Lower lobe of right lung (tissue), 2 donors: ENCODE measurements at places on chromosomes 1 and 21. TPM values are rescaled to one million over a fixed set of nuclear protein-coding genes. Genes with fewer than 3 reads are reported as not detected.

DNA sequence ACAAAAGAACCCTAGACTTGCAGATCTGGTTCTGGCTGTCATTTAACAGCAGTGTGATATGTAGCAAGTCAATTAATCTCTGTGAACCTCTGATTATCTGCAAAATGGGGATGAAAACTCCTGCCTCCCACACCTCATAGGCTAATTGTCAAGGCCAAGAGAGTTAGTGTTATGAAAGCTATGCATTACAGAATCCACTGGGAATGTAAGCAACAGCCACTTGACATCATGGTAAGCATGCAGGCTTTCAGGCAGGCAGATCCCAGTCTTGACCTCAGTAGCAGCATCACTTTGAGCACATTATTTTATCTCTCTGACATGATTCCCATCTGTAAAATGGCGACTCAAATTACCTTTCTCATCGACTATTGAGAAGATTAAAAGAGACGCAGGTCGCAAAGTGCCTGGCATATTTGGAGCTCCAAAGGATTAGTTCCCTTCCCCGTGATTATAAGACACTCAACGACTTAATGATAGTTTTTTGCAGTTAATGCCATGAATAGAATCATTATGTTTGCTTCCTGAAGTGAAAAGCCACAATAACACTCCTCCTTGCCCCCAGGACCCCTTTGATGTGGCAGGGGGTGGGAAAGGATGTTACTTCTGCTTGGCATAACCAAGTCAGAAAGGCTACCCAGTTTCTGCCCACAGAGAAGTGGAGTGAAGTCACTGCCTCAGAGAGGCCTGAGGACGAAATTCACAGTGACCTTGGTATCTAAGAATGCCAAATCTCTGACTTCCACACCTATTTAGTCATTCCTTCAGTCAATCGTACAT lies 273.0 kb upstream of the NFIA start:
- no peak for DNase-seq

Gene SPRR5
- total RNA-seq: not detected

DNA sequence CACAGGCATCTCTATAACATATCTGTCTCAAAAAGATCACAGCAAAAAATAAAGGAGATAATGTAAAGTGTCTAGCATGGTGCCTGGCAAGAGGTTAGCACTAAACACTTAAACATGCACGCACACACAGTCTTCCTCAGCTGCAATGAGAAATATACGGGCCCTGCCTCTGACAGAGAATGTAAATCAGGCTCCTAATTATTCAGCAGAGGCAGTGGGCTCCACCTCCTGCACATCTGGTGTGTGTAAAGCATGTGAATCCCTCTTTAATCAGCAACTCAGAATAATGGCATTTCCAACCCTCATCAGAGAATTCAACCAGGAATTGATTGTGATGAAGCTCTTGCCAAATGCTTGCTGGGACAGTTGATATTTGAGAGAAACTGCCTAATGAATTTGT lies 85.6 kb upstream of the KCNA3 start:
- no peak for DNase-seq

GRCh38 chr1:40766560-40766959 lies 17.0 kb upstream of the KCNQ4 start:
- no peak for DNase-seq

DNA sequence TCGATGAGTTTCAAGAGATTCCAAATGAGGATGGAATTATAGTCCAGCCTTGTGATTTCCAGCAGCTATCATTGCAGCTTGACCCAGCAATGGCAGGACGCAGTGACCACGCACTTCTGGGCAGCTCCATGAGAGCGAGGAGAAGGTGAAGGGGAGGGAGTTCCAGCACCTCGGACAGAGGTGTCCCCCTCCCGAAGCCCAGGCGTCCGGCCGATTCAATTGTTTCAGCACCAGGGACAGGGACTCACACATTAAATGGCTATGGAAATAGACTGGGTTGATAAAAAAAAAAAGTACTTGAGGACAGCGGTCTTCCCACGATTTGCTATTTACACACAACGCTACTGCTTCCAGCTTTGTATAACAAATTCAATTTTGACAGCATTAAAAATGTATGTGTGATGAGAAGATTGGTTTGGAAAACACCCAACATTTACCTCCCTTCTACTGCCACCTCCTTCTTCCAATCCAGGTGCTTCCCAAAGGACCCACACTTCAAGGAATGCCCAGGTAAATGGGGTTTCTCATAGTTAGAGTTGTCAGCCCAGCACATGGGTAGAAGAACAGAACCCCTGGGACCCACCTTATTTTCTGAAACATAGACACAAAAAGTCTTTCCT lies 71.8 kb downstream of the DISP3 start:
- no peak for DNase-seq

Gene STUM
- 0.83 TPM for total RNA-seq

- DNase-seq: no peak
Observed at GRCh38 chr1:226688056-226688748, 50.9 kb downstream of the ITPKB start.

Gene GBP7
- not detected for total RNA-seq

Gene HAO2
- not detected for total RNA-seq

DNA sequence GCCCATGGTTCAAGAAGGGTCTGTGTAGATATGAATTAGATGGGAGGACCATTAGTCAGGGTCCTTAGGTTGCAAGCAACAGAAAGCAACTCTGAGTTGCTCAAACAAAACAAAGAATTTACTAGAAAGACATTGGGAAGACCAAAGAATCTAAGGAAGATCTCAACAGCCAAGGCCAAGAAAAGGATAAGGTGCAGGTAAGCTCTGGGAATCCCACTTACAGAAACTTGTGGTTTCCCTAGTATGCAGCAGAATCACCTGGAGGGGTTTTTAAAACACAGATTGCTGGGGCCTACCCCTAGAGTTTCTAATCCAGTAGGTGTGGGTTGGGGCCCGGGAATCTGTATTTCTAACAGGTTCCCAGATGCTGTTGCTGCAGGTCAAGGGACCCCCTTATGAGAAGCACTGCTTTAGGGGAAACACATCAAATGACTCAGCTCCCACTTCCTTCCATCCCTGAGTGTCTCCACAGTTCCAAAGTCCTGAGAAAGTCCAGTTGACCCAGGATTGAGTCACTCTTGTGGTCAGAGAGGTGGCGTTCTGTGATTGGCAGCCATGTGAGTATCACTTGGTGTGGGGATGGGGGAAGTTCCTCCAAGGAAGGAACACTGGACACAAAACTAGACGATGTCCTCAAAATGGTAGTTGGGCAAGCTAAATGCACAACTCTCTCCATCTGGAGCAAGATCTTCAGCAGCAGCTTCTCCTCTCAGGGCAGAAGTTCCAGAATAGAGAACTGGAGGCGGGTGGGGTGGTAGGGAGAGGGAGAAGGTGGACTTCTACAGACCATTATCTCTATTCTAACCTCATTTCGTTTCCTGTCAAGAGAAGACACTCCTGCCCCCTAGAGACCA lies 24.2 kb upstream of the EYA3 start:
- DNase-seq: peak; percentile 65

DNA sequence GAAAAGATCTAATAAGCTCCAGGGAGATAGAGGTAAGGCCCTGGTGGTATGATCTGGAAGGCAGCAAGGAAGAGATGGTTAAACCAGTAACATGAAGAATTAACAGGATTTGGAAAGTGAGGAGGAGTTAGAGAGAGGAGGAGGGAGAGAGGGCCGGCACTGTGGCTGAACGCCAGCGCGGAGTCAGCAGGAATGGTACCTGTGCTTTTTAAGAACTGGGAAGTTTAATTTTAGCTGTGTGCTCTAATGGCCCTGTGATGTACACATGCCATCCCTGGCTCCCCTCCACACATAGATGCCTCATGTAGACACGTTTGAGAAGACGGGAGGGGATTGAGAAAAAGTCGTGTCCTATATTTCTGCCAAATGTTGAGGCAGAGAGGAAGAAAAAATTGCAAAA lies 13.8 kb upstream of the AVPR1B start:
- DNase-seq: no peak

Gene S100A9
- total RNA-seq: 911 TPM

- no peak for DNase-seq
Observed at GRCh38 chr1:246765521-246765920, 41.3 kb downstream of the SCCPDH start.

DNA sequence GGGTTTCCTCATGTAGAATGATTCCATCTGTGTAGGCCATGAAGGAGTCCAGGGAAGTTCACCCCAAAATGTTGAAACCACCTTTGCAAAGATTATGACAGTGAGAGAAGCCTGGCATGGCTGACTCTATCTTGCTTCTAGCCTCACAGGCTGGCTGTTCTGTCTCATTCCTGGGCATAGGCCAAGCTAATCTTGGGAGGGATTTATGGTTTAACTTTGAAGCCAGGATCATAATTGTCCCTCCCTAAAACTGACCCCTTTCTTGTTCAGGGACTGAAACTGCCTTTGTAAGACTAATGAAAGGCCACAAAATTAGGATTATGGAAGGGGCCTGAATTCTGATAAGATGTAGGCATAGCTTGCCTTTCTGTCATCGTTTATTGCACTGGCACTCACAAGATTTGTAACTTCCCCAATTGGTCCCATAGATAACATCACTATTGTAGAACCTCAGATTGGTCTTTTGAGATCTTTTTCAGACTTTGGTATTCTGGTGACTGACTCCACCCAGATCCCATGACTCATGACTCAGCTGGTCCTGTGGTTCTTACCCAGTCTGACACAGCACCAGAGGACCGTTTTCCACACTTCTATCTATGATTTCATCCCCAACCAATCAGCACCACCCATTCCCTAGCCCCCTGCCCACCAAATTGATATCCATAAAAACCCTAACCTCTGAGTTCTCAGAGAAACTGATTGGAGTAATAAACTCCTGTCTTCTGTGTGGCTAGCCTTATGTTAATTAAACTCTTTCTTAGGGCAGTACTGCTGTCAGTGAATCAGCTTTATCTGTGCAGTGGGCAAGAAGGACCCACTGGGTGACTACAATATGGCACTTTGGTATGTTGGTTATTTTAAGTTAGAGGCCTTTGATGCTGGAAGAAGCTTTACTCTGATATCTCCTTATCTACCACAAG lies 13.6 kb upstream of the LAMTOR5 start:
- no peak for DNase-seq

- DNase-seq: no peak
Observed at GRCh38 chr1:194342484-194343262, 1156.3 kb upstream of the B3GALT2 start.

GRCh38 chr1:30692948-30693301 lies 30.5 kb downstream of the MATN1 start:
- no peak for DNase-seq

DNA sequence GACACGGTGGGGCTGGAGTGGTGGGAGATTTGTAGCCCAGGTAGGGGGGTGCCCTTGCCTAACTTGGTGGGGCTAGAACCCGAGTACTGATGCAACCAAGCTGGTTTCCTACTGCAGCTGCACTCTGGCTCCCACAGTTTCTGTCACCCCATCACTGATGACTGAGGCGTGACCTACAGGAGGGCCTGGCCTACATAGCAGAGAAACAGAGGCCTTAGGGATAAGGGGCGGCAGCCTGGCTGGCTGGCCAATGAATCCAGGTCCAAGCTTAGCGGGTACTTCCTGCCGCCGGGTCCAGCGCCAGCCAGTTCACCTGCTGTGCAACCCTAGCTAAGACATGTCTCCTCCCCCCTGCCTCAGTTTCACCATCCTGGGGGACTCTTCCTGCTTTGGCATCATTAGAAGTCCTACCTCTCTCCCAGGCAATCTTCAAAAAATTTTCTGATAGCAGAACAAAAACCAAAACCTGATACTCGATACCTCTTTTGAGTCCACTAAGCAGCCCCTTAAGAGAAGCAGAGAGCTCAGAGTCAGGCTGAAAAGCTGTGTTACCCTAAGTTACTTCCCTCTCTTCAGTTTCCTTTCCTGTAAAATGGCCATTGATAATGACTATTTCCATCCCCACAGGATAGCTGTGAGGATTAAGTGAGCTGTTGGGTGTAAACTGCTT lies 27.3 kb upstream of the RNF19B start:
- no peak for DNase-seq

- DNase-seq: no peak
Observed at GRCh38 chr1:54885237-54885679, 1.7 kb downstream of the DHCR24 start.

DNA sequence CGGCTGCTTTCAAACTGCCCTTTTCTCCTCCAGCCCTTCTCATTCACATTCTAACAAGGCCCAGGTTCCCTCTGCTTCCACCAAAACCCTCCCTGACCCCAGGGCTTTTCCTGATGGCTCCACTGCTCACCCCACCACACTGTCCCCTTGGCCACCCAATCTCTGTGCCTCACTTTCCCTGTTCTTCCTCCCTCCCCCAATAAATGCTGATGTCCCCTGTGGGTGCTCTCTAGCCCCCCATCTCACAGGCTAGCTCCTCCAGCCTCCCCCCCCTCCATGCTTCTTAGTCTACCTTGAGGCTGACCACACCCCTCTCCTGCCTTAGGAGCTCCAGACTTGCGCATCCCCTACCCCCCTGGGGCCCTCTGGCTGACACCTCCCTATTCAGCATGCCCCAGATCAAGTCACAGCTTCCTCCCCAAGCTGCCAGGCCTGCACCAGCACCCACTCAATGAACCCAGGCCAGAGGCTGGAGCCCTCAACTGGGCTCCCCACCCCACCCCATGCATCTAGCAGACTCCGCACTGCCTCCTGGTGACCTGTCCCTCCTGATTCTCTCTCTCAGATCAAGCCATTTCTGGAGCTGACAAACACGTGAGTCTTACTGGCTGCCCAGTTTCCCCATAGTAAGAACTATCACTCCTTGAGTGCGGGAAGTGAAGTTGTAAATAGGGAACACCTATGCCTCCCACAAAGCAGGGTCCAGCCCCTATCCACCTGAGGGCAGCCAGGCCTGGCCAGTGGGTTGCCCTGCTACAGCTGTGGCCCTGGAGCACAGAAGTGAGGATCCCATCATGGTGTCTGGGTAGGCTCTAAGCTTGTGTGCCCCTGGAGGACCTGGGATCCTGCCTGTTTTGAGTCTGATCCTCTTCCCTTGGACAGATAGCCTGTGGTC lies 117.9 kb downstream of the DMRTB1 start:
- no peak for DNase-seq

Gene MRPL55
- total RNA-seq: 43.6 TPM

GRCh38 chr1:161182214-161182613 lies 4.9 kb upstream of the B4GALT3 start:
- no peak for DNase-seq

DNA sequence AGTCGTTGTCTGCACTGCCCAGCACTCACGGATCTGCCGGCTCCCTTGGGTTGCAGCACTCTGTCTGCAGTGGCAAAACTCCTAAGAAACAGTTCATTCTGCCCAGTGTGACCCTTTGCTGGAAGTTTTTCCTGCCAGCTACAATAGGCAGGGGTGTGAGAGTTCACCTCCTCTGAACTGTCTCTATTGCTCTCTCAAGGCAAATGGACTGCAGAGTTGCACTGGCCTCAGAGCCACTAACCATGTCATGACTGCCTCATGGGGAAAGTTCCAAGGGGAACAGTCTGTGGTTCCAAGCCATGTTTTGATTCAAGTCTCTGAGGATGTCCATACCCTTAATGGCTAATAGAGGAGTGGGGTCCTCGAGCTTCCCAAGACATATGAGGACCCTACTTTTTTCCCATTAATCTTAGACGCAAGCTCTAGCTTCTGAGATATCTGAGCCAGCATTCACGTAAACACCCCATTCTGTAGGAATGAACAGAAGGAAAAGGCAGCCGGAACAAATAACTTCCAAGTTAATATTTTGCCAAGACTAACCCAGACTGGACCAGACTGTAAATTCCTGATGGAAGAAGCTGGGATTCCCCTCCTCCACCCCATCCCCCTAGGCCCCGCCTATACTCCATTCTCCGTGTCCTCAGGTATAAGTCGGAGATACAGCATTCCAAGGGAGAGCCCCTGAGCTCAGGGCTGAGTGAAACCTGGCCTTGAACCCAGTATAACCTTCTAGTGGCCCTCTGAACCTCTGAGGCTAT lies 93.8 kb upstream of the AKT3 start:
- DNase-seq: no peak

Gene ORC1
- 0.68 TPM for total RNA-seq
